Activated naive CD4-positive, alpha-beta T cell treated with anti-CD3 and anti-CD28 coated beads, Interleukin-2, amount 50 U/mL, for 72 hours (primary cell): ENCODE measurements at places on chromosomes 7 and 10. TPM values are rescaled to one million over a fixed set of nuclear protein-coding genes. Genes with fewer than 3 reads are reported as not detected.

DNA sequence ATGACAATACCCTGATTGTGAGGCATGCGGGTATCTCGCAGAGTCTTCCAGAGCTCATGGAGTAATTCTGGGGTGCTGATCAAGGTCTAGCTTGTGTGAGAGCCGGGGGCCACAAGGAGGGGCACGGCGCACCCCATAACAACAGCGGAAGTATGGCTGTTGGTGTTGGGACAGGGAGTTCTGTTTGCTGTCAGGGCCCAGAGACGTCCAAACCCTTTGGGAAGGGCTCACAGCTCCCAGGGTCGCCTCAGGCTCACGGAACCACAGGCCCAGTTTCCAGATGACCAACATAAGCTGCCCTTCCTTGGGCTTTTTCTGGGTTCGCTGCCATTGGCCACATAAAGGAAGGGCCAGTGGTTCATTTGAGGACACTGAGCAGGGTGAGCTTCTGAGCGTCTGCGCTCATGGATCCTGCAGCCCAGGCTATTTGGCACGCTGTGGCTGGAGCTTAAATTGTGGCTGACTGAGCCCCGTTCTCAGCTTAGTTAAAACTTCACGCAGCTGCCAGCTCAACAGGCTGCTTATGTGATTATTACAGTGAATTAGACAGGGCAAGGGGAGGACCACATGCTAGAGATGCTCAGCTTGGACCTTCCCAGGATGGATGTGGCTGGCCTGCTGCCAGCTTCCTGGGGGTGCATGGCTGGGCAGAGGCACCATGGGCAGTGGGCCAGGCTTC, 92.3 kb downstream of the DNAJB6 start:
- DNase-seq, result no peak

OR6V1 gene
- not detected for total RNA-seq

DNA sequence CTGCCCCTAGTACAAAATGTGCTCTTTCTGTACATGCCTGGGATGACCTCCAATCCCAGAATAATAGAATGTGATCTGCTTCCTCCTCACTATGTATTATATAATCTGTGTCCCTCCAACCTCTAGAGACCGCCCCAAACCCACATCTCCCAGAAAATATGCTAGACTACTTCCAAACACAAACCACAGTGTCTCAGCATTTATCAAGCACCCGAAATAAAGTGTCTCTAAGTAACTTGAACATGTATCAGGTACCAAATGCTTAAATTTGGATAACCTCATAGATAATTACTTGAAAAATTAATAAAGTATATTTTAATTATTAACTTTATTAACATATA, 16.1 kb downstream of the LYZL1 start:
- DNase-seq, result no peak

- DNase-seq, result no peak
Measured at GRCh38 chr7:101972627-101973026, 155.2 kb downstream of the CUX1 start.

GRCh38 chr7:114812570-114812969, 109.3 kb upstream of the MDFIC start:
- DNase-seq, result no peak

DNA sequence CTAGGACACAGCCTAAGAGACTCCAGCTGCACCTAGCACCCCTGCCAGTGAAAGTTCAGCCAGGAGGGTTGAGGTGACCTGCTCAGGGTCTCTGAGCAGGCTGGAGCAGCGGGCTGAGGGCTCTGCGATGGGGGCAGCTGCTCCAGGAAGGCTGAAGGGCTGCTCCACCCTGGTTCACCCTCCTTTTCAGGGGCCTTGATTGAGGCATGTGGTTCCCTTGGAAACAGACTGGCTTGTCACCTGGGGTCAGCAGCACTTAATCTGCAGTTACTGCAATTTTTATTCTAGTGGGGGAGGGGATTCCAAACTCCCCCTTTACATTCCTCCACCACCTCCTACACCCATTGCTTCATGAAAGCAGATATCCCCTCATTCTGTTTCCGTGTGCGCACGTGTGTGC, 85.3 kb upstream of the UNC5B start:
- no peak for DNase-seq

GRCh38 chr7:15284396-15284795, 277.4 kb downstream of the AGMO start:
- no peak for DNase-seq

TRIL gene
- total RNA-seq, result 0.10 TPM

- no peak for DNase-seq
Measured at GRCh38 chr7:156497776-156498509, 142.6 kb upstream of the RNF32 start.

- DNase-seq, result no peak
Measured at GRCh38 chr7:37820708-37821468, 27.5 kb upstream of the NME8 start.

DNA sequence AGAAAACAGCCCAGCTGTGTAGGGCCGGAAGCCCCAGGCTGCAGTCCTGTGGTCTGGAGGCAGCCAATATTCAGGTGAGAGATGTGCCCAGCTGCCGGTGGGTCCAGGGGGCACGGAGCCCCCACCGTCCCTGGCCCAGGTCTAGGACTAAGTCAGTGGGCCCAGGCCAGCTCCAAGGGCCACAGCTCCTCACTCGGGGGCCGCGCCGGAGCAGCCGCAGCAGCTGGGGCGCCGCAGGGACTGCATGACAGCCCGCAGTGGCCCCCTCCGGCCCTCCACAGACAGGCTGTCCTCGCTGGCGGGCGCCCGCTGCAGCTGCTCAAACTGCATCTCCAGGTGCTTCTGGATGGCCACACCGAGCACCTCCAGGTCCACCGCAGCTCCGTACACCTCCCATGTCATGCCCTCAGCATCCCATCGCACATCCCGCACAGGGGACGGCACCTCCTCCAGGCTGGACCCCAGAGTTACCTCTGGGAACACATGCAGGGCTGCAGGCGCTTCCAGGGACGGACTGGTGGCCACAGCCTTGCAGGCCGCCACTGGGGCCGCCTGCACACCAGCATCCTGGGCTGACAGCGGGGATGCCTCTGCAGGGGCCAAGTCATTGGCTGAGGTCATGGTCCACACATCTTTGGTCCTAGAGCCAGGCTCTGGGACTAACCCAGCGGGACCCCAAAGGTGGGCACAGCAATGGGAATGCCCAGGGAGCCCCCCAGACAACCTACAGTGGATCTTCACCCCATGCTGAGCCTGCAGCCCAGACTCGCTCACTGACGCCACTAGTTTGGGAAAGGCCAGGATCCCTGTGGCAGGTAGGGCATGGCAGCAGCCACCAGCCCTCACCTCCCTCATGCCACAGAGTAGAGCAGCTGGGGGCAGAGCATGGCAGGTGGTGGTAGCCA, 7.0 kb downstream of the GPRIN2 start:
- peak; percentile 1 for DNase-seq

DNA sequence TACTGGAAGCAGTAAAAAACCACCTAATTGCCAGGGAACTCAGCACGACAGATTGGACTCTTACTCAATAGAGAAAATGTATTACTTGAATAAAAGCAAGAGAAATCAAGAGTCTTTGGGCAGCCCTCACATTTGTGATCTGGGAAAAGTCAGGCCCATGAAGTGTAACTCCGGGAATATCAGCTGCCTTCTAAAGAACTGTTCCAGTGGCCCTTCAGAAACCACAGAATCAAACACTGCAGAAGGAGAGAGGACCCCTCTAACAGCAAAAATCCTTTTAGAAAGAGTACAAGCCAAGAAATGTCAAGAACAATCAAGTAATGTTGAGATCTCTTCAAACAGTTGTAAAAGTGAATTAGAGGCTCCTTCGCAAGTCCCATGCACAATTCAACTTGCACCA, 540.0 kb upstream of the TEX47 start:
- DNase-seq, result no peak

GRCh38 chr7:71454981-71455380, 323.0 kb downstream of the GALNT17 start:
- DNase-seq, result no peak

- peak; percentile 52 for DNase-seq
Measured at GRCh38 chr10:133310399-133310755, 1.7 kb downstream of the ZNF511 start.

DNA sequence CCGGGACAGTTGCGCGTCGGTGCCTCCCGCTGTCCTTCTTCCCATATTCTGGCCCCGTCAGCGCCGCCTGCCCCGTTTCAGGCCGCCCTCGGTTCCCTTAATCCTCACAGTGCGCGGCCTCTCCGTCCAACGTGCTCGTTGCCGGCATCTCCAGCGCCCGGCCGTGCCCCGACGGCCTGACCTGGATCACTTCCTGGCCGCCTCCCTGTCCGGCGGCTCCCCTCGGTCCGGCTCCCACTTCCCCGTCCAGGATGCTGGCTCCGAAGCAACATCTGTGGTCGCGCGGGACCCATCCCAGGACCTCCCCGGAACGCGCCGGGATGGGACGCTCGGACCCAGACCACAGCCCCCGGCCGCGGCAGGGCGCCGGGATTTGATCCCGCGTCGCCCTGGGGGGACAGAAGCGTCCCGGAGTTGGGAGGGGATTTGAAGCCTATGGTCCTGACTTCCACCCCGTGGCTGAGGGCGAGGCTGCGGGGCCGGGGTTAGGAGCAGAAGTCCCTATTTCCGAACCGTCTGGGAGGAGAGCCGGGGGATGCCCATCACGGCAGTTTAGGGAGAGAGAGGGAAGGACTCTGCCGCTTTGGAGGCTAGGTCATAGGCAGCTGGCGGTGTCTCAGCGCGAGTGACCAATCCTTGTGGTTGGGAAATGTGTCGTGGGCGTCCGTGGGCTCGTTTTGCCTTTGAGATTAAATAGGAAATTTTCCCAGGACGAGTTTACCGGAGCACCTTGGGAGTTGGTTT, 53.8 kb downstream of the KCTD7 start:
- DNase-seq, result no peak

CACNB2 gene
- not detected for total RNA-seq

GRCh38 chr7:51230723-51231122, 85.9 kb downstream of the COBL start:
- DNase-seq, result no peak

GRCh38 chr7:17301471-17302456, 3.3 kb downstream of the AHR start:
- peak; percentile 41 for DNase-seq

TMEM236 gene
- 0.05 TPM for total RNA-seq

A1CF gene
- not detected for total RNA-seq

DNA sequence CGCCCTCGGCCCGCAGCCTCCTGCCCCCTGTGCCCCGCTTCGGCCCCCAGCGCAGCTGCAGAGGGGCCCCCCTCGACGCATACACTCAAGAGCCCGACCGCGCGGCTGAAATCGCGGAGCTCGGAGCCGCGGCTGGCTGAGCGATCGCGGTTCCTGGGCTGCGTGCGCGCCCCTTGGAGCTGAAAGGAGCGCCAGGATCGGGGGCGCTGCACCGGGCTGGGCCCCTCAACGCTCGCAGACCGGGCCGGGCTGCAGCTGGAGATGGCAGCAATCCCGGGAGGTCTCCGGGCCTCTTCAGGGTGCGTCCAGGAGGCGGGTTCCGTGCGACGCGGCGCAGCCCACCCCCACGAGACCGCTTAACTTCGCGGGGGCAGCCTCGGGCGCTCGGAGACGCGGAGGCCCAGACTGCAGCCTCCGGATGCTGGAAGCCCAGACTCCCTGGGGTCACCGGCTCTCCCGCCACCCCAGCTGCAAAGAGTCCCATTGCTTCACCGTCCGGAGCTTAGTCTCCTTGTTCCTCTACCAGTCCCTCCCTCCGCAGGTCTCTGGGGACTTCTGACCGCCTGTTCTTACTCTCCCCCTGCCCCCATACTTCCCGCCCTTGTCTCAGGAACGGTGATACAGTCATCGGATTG, 73.0 kb upstream of the LRRC4 start:
- no peak for DNase-seq

DNA sequence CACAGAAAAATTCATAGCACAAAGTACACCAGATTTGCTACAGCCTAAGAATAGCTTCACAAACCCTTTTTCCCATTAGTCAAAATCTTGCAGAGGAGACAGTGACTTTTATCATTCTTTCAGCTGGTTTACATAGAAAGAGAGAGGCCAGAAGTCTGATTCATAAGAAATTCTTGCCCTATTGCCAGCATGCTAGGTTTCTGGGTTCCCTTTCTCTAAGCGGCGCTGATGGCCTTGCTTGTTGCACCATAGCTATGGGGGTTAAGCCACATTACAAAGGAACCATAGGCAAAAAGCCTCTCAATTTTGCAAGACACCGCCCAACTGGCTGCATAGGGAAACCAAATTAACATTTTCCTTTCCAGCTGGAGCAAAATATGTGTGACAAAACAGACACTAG, 87.4 kb downstream of the ZNF467 start:
- DNase-seq, result no peak

SORCS1 gene
- total RNA-seq, result not detected

GRCh38 chr10:20835335-20835734, 61.8 kb downstream of the NEBL start:
- DNase-seq, result no peak

DNA sequence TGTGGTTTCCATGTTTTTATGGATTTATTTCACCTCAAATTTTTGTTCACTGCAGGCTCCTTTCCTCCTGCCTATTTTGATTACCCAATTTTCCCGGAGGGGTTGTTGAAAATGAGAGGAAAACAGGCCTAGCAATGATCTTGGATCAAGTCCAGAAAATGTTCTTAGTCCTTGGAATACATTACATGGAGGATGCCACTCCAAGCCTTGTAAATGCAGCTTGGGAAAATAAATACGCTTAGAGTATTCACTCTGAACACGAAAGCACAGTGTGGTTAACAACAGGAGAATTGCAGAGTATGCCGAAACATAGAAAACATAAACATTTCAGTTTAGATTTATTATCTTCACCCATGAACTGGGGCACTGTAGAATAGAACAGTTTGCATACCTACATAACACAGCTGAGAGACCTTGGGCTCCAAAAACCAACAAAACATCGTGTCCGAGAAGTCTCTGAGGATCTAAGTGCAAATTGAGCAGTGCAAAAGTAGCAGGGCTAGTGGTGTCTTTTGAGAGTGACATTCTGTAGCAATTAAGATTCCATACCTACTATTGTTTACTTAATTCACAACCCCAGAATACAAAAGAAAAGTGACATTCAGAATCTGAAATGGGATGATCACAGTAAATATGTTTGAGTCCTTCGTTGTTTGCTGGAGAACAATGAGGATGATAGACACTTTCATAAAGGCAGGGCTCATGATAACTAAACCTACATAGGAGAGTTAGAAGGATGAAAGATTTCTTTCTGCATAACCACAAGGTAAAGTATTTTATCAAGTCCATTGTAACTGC, 7.6 kb upstream of the CD36 start:
- DNase-seq, result no peak

COL1A2 gene
- total RNA-seq, result not detected

NRF1 gene
- total RNA-seq, result 21.7 TPM

UNC5B gene
- not detected for total RNA-seq
